ENCODE measurements at places on chromosomes 2 and 18. TPM values are rescaled to one million over a fixed set of nuclear protein-coding genes. Genes with fewer than 3 reads are reported as not detected.

GRCh38 chr2:239567786-239568185 is 167.0 kb upstream of the HDAC4 start:
- DNase-seq: no peak

Gene KIAA2012
- not detected for total RNA-seq

GRCh38 chr2:162994718-162995117 is 156.2 kb upstream of the KCNH7 start:
- no peak for DNase-seq

Gene VWC2L
- not detected for total RNA-seq

Gene CFC1
- total RNA-seq: not detected
